ENCODE measurements at places on chromosomes 2 and 18. TPM values are rescaled to one million over a fixed set of nuclear protein-coding genes. Genes with fewer than 3 reads are reported as not detected.

The CDH19 gene
- under 0.01 TPM for total RNA-seq

The ST6GAL2 gene
- total RNA-seq = 0.11 TPM

The SNTG2 gene
- 0.11 TPM for total RNA-seq

The ALPG gene
- total RNA-seq = not detected

The IFIH1 gene
- 5.7 TPM for total RNA-seq

The TLX2 gene
- not detected for total RNA-seq

The TRIM43B gene
- total RNA-seq = not detected

The RGPD3 gene
- total RNA-seq = 0.37 TPM

The SLC23A3 gene
- total RNA-seq = 2.5 TPM

The RND3 gene
- total RNA-seq = 1,131 TPM

The ELOA2 gene
- not detected for total RNA-seq

The FAM136A gene
- 35.0 TPM for total RNA-seq

The RTKN gene
- 12.9 TPM for total RNA-seq

The OSR1 gene
- 3.9 TPM for total RNA-seq

The ANO7 gene
- total RNA-seq = 0.37 TPM
